ENCODE measurements at places on chromosomes 16 and 17. TPM values are rescaled to one million over a fixed set of nuclear protein-coding genes. Genes with fewer than 3 reads are reported as not detected.

Gene FNDC8
- total RNA-seq, result not detected

Gene ZNF500
- total RNA-seq, result 16.5 TPM

Gene NOG
- not detected for total RNA-seq

Gene CDH5
- total RNA-seq, result not detected

Gene CSH1
- not detected for total RNA-seq

Gene RRAD
- total RNA-seq, result 0.95 TPM

Gene TEX14
- 0.44 TPM for total RNA-seq

Gene CD300E
- total RNA-seq, result not detected

All from T-helper 1 cell treated with Interleukin-12 subunit alpha and Interleukin-12 subunit beta and Interleukin-4 antibody, amounts not matched to agents 30 ng/mL and 1 ng/mL, for 36 hours (primary cell).